ENCODE measurements at places on chromosomes 12 and 14.
A peak's percentile ranks its signal among the peaks of the same experiment; 100 is the strongest.

- DNase-seq = no peak
Observed at GRCh38 chr14:59331217-59331616, 134.0 kb downstream of the GPR135 start.

GRCh38 chr12:68972595-68972994 is 39.6 kb upstream of the CPM start:
- no peak for DNase-seq

GRCh38 chr12:75155962-75156361 is 53.7 kb downstream of the KCNC2 start:
- no peak for DNase-seq

DNA sequence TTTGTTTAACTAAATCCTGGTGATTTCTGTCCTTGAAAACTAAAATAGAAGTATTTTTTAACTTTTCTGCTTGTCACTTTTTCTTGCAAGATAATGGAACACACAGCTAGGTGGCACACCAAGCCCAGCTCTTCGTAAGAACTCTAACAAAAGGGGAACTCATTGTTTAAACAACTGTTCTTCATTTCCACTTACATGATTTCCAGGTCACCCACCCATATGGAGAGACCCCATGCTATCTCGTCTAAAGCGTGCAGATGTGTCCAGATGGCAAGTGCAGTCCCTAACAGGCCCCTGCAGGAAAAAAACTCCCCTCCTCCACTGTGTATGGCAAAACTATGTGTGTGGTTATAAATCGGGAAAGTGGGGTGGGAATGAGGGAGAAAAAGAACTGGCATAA is 43.3 kb upstream of the NT5DC3 start:
- peak; percentile 69 for DNase-seq

GRCh38 chr12:52518574-52519386 is 1.4 kb downstream of the KRT5 start:
- DNase-seq = no peak

- peak; percentile 1 for DNase-seq
Observed at GRCh38 chr12:102095677-102096263, 24.1 kb downstream of the NUP37 start.

DNA sequence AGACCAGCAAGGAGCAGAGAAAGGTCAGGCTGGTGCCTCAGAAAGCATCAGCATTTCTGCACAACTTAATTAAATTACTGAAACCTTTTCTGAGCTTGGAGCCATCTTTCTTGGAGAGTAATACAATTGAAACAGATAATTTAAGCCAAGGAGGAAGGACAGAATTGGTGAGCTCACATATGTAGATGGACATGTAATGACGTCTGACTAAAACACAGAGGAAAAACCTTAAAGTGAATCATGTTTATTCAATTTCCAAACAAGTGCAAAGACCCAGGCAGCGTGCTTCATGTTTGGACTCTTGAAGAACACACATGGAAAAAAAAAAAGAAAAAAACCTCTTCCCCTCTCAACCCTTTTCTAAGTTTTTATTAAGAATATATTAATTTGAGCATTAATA is 19.0 kb downstream of the SUSD6 start:
- no peak for DNase-seq

GRCh38 chr12:53265783-53266182 is 2.3 kb upstream of the ESPL1 start:
- DNase-seq = no peak

DNA sequence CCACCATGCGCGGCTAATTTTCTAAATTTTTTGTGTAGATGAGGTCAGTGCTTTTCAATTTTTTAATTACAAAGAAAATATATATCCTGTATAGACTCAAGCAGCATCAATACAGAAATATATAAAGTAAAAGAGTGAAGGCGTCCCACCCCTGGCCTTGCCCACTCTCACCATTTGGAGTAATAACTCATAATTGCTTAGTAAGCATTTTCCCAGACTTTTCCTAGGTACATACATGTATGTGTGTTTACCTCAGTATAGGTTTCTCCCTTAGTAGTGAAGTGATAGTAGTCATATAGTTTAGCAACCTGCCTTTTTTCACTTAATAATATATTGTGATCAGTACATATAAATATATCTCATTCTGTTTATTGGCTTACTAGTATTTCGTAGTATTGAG is 200.1 kb downstream of the NUBPL start:
- no peak for DNase-seq

GRCh38 chr14:65431951-65432350 is 19.4 kb downstream of the FUT8 start:
- DNase-seq = no peak

GRCh38 chr12:93802293-93802692 is 125.1 kb downstream of the CRADD start:
- DNase-seq = no peak

DNA sequence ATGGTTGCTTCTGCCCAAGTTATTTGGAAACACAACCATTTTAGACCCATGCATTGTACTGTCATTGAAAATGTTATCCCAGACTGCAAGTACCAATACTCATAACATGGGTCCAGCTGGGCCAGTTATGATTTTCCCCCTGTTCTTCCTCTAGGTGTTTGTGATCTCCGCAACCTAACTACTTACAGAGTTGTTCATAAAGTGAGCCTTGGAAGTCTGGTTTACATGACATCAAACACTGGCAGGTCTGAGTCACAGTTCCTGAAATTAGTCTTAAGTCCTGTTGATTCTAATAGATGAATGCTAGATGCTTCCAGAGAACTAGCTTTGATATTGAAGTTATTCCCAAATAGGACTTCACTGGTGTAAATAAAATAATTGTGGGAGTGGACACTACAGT is 487.0 kb downstream of the MED13L start:
- no peak for DNase-seq

- peak; percentile 56 for DNase-seq
Observed at GRCh38 chr12:62260733-62261683, 804 bp downstream of the USP15 start.

GRCh38 chr12:46763230-46763629 is 62.6 kb downstream of the SLC38A4 start:
- no peak for DNase-seq

DNA sequence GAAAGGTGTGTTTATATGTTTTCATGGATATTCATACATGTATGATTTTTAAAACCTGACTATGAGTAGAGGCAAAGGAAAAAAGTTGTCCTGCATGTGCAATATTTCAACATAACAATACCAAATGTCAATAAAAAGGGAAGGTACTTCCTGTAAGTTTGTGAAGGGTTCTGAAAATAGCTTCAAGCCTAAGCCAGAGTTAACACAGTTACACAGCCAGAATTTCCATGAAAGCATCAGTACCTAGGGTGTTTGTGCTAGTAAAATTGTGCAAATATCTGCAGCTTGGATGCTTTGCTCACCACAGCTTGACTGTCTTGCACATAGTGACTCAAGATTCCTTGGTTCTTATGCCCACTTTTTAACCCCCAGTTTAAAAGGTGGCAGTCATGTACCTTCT is 193.1 kb upstream of the FAR2 start:
- no peak for DNase-seq

DNA sequence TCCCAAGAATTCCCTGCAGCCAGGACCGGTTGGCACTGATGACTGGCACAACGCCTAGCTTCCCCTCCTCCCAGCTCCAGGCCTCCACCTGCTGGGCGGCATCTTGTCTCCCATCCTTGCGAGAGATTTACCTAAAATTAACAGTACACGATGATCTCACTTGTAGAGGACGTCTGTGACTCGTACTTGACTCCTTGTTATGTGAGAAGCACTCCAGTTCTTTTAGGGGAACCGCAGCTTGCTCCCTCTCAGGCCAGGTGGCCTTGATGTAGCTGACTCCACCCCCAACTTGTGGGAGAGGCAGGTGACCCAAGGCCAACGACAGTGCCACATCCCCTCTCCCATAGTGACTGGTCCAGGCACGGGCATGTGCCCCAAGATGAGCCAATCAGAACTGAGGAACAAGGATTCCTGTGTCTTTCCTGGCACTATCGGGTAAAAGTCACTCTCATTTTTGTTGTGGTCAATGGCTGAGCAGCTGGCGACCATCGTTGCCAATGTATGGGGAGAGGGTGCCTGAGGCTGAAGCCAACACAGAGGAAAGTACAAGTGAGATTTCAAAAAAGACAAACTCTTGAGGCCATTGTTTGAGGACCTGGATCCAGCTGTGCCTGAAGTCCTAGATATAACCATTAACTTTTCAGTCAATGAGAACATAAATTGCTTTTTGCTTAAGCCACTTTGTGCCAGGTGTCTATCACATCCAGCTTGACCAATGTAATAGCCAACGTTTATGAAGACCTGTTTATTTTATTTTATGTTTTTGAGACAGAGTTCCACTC is 208.7 kb downstream of the RBM19 start:
- no peak for DNase-seq

DNA sequence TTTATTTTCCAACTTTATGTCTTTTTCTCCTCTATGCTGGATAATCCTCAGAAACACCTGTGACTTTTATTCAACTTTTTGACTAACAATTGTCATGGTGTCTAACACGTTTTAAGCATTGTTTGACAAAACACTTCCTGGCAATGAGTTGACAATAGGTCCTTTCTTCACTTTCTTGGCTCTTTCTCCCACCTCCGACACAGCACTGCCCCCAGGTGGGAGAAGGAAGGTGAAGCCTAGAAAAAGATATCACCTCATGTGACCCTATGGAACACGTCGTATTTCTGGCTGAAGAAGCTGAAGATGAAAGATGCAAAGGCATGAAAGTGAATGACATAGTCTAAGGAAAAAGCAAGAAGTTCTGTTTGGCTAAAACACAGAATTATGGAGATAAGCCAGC is 430.0 kb downstream of the ETNK1 start:
- DNase-seq = peak; percentile 25

DNA sequence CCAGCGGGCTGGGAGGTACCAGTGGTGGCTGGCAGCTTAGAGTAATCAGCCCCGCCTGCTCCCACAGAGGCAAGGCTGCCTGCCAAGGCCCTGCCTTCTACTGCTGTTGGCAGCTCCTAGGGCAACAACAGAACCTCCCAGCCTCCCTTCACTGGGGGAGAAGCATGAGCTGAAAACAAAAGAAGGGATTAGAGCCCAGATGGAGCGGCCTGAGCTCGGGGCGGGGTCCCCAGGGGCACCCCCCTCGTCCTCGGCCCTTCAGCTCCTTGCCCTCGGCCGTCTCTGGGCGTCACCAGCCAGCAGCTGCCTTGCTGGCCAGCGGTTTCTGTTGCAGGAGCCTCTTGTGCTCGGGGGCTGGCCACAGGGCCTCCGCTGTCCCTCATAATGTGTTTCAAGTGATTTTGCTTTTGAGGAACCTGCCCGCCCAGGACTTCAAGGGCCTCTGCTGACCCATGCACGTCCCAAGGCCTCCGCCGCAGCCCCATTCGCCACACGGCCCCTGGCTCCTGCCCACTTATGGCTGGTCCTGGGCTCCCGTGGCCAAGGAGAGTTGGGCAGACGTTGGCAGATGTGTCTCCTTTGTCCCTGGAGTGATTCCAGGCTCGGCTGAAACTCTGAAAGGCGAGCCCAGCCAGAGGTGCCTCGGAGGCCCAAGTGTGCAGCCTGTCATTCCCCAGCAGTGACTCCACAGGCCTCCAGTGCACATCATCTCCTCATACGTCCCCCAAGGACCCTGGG is 49.7 kb downstream of the PSMA6 start:
- peak; percentile 39 for DNase-seq

- DNase-seq = peak; percentile 62
Observed at GRCh38 chr14:22982477-22983245, at the start of gene AJUBA. AJUBA (minus strand) TSS chr14:22982551; CDS start chr14:22982266, 285 bp downstream.

DNA sequence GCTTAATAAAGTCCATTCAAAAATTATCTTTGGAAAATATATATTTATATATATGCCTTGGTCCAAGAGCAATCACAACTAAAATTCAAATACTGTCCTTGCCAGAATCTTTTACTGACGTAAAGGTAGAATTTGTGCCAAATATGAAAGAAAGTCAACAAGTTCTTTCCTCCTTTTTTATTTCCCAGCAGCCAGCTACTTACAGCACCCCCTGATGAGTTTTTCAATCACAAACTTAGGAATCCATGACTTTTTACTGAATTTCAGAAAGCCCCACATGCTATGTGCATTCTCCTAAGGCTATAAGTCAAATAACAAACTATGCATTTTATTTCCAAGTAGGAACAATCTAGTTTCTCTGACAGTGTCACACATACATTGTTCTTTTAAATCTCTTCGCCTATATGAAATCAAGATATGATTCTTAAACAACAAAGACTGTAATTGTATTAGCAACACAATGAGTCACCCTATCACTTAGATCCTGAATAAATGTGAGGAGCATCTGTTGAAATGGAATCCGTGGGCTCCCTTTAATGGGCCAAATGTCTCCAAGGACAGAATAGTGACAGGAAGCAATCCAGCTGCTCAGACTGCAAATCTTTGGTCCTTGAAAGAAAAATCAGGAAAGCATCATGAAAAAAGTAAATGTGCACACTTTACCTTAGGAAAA is 271.4 kb downstream of the DUSP6 start:
- DNase-seq = peak; percentile 5

- DNase-seq = no peak
Observed at GRCh38 chr12:80567401-80567800, 123.4 kb downstream of the PTPRQ start.

GRCh38 chr14:94571950-94572349 is 9.3 kb upstream of the SERPINA5 start:
- DNase-seq = no peak

- peak; percentile 23 for DNase-seq
Observed at GRCh38 chr12:88733008-88733407, 152.7 kb upstream of the KITLG start.

DNA sequence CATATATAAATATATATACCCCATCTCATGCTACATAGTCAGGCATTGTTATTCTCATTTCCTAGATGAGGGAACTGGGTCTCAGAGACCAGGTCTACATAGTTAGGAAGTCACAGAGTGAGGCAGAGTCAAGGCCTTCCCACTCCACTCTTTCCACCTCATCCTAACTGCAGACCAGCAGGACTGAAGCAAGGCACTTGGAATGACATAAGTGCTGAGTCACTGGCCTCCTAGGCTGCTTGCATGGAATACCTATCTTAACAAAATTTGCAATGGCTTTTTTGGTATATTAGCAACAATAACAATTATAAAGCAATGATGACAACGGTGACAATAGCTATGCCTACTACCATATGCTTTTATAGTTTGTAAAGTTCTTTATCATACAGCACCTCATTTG is 5.4 kb upstream of the ANO4 start:
- DNase-seq = no peak

DNA sequence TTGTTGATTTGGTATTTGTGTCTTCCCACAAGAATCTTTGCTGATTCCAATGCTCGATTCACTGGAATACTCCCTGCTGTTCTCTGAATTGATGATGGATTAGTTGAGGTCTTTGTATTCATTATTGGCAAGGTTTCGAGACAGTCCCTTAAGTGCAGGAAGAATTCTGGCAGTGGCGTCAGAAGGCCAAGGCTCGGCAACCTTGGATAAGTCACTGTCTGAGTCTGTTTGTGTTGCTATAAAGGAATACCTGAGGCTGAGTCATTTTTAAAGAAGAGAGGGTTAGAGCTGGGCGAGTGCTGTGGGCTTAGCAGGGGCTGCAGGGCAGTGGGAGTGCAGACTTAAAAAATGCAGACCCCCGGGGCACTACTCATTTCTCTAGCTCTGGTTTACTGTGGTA is 56.9 kb downstream of the CHST11 start:
- DNase-seq = no peak

GRCh38 chr14:90406384-90406798 is 9.6 kb downstream of the CALM1 start:
- no peak for DNase-seq

All from NCI-H146 (cell line).